ENCODE measurements at places on chromosomes 6 and 20.

DNA sequence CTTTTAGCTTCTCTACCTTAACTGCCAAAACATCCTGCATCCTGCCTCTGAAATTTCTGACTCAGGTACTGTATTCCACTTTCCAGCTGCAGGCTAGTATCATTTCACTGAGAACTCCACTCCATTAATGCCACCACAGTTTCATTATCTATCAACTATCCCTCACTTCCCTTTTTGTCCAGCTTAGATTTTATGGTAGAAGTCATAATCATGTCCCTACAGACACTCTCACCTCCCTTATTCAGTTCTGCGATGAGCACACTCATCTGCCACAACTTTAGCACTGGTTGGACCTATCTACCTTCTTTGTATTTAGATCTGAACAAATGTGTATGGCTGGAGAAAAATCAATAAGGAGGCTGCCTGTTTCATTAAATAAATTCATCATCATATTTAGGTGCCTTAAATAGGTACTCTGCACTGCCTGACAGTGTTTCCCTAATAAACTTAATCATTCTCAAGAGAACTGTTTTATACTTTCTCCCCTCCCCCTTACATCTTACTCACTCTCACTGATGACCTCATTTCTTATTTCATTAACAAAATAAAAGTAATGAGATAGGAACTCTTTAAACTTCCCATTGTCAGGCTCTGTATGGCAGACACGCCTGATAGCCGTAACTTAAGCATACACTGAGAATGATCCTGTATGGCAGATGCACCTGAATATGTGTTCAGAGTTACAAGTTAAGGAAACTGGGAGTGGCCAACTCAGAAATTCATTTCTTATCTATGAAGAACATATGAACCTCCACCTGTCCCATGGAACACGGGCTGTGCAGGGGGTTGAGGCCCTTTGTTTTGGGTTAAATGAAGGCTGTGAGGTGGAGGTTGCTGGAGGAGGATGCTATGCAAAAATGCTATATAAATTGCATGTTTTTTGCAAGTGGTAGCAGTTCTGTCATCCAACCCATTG lies 95.3 kb upstream of the MAN1A1 start:
- no peak for DNase-seq

DNA sequence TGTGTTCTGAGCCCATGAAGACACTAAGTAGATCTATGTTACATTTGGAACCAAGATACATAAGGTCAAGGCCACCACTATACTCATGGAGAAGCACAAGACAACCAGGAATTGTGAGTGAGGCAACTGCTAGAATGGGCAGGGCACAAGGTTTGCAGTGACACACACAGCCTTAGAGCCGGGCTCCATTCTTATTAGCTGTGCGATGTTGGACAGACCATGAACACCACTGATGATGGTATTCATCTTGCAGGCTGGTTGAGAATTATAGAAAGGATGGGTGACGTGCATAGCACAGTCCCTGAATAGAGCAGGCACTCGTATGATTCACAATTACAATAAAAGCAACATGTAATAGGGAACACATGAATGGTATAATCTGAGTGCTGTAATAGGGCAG lies 172.4 kb downstream of the GJA10 start:
- DNase-seq = no peak

GRCh38 chr20:14919501-14920081 lies 582.2 kb upstream of the FLRT3 start:
- DNase-seq = peak; percentile 14

GRCh38 chr6:109740787-109741186 lies 49.7 kb downstream of the FIG4 start:
- no peak for DNase-seq
